Posterior vena cava (tissue), 2 donors: ENCODE measurements at places on chromosomes 2 and 18. TPM values are rescaled to one million over a fixed set of nuclear protein-coding genes. Genes with fewer than 3 reads are reported as not detected.

GRCh38 chr2:208064220-208064961 lies 39.1 kb upstream of the PLEKHM3 start:
- no peak for DNase-seq

DNA sequence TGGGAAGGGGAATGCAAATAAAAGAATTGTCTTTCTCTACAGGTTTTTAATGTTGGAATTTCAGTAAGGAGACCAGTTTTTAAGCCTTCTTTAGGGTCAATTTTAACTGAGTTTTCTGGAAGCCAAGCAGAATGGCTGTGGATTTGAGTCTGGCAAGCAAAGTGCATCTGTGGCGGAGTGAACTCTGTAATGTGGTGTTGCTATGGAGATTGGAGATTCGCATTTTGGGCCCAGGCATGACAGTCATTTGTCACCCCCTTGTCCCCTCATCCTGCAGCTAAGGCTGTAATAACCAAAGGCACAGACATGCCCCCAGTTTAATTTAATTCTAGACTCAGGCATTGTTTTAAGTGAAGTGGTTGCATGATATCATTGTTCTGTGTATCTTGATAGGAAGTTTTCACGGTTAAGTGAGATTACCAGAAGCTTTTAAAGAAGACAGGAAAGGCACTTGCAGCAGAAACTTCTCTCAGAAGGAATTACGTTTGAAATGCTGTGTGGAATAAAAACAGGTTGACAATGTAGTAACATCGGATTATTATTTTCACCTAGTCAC lies 30.6 kb downstream of the ARMC9 start:
- DNase-seq, result no peak

The MARCO gene
- 78.2 TPM for total RNA-seq

GRCh38 chr18:26438980-26439379 lies 109.4 kb downstream of the KCTD1 start:
- DNase-seq, result no peak

The ZNF892 gene
- 4.1 TPM for total RNA-seq

GRCh38 chr18:25244924-25245698 lies 106.9 kb downstream of the ZNF521 start:
- no peak for DNase-seq

DNA sequence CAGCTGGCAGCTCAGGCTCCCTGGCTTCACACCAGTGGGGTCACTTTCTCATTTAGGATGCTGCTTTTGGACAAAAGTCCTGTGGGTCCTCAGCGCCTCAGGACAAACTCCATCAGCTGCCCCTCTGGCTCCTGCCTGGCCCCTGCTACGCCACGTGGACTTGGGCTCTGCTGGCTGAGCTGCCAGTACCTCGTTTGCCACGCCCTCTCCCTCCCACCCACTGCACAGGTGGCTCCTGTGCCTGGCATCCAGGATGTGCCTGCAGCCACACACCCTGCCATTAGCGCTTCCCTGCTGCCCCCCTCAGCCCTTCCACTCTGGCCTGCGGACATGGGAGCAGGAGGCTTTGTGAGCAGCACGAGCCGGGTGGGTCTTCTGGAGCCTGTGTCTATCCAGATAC lies 118.9 kb downstream of the ZNF236 start:
- DNase-seq, result no peak

The TMEM163 gene
- 0.24 TPM for total RNA-seq

The ITM2C gene
- 54.7 TPM for total RNA-seq

- no peak for DNase-seq
Observed at GRCh38 chr2:12257476-12257875, 459.3 kb upstream of the TRIB2 start.

The EHBP1 gene
- 67.6 TPM for total RNA-seq

DNA sequence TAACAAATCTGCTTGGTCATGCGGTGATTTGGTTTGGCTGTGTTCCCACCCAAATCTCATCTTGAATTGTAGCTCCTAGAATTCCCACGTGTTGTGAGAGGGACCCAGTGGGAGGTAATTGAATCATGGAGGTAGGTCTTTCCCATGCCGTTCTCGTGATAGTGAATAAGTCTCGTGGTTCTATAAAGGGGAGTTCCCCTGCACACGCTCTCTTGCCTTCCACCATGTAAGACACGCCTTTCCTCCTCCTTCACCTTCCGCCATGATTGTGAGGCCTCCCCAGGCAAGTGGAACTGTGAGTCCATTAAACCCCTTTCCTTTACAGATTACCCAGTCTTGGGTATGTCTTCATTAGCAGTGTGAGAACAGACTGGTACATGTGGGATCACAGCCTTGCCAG lies 36.7 kb downstream of the TRABD2A start:
- no peak for DNase-seq
